ENCODE measurements at places on chromosomes 1 and 21.

- no peak for DNase-seq
Observed at GRCh38 chr1:76012341-76013205, 62.0 kb upstream of the ST6GALNAC3 start.

DNA sequence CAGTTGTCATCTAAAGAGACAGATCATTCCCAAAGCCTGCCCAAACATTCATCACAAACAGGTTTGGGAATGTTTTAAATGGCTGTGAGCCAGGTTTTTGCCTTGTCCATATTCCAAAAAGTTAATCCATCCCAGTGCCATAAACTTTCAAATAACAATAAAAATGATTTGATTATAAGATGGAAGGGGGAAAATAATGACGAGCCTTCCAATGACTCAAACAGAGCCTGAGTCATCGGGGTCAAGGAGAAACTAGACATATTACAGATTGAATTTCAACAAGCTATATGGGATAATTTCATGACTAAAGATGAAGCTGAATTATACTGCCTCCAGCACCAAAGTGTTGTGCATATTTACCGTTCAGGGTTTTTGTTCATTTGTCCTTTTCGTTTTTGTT lies 195.8 kb upstream of the PKN2 start:
- DNase-seq: no peak

GRCh38 chr1:57797084-57797483 lies 373.2 kb upstream of the DAB1 start:
- DNase-seq: no peak

DNA sequence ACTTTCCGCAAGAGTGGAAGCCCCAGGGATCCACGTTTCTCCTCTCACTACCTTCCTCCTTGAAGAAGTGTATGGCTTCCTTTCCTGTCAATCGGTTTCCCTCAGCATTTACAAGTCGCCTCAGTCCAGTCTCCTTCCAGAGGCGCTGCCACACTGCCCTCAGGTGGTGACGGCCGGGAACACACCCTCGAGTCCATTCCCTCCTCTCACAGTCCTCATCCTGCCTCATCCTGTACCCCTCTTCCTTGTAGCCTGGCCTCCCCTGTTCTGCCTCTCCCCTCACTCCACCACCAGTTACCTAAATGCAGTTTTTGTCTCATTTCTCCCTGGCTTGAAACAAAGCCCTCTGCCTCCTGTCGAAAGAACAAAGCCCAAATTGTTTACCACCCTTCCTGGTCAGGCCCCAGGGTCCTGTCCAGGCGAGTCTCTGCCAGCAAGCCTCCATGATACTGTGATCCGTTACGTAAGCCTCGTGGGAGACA lies 23.2 kb upstream of the LSM10 start:
- DNase-seq: peak; percentile 80

GRCh38 chr1:192639607-192640368 lies 3.8 kb downstream of the RGS13 start:
- DNase-seq: no peak

DNA sequence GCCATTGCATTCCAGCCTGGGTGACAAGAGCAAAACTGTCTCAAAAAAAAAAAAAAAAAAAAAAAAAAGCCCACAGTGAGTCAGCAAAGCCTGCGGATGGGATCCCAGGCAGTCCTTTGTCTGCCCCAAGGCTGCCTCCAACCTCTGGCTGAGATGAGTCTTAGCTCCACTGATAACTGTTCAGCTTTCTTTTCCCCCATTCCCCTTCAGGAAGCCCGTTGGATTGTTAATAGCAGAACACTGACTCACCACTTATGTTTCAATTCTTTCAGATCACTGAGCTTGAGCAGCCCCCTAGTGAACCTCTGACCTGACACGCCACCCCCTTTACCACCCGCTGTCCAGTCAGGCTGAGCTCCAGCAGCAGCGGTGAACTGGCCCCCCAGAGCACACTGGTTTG lies 57.5 kb downstream of the ERG start:
- peak; percentile 45 for DNase-seq

DNA sequence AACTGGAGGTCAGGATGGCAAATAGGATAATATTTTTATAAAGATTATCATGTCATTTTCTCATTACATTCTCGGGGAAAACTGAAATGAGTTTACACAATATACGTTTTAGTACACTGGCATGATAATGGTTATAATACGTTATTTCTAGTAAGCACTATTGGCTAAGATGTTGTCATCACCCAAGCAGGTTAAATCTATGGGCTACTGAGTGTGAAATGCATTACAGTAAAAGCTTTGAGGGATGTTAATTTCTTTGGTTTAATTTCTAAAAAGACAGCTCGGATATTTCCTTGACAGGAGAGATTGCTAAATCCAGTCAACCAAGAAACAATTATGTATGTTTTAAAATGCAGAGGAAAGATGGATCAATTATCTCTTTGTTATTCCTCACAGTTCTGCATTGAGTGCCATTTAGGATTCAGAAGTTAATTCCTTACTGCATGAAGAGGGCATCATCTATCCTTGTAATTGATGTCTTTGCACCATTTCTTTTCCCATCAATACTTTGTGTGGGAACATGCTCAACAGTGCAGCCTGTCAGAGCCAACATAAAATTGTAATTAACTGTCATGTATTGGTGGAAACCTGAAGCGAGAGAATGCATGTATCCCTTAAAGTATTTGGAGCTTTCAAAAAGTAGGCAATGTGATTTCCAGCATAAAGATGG lies 222.4 kb upstream of the ZP4 start:
- no peak for DNase-seq

- no peak for DNase-seq
Observed at GRCh38 chr1:221394011-221394544, 347.8 kb downstream of the DUSP10 start.

DNA sequence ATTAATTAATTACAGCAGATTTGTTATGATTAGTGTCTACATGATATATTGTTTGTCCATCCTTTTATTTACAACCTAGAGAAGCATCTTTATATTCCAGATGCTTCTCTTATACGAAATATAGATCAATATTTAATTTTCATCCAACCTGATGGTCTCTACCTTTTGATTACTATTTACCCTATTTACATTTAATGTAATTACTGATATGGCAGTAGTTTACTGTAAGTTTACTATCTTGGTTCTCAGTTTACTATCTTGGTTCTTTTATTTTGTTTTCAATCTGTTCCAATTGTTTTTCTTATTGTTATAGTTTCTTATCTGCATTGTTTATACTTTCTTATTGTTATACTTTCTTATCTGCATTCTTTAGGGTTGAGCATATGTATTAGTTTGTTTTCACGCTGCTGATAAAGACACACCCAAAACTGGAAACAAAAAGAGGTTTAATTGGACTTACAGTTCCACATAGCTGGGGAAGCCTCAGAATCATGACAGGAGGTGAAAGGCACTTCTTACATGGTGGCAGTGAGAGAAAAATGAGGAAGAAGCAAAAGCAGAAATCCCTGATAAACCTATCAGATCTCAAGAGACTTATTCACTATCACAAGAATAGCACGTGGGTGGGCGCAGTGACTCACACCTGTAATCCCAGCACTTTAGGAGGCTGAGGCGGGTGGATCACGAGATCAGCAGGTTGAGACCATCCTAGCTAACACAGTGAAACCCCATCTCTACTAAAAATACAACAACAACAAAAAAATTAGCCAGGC lies 28.9 kb downstream of the FAF1 start:
- no peak for DNase-seq

Measured in urothelium cell line (cell line).